ENCODE measurements at places on chromosomes 13 and 19.

DNA sequence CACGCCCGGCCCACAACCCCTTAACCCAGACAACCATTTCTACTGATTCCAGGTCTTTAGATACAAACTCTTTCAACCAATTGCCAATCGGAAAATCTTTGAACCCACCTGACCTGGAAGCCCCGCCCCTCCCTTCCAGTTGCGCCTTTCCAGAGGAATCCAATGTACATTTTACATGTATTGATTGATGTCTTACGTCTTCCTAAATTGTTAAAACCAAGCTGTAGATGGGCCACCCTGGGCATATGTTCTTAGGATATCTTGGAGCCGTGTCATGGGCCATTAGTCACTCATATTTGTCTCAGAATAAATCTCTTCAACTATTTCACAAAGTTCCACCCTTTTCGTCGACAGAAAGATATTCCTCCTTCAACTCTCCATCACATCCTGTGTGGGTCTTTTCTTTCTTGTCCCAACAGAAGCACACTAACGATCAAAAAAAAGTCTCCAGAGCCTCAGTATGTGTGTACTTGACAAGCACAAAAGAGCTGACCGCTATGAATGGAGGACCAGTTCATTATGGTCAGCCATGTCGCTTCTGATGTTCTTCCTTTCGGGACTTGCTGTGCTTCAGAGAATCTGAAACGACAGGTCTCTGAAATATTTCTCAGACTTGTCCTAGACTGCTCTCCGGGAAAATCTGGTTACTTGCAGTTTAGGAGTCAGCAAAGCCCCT lies 601 bp upstream of the ZNF749 start:
- DNase-seq, result no peak

- no peak for DNase-seq
Measured at GRCh38 chr13:85640727-85641126, 158.5 kb downstream of the SLITRK6 start.

DNA sequence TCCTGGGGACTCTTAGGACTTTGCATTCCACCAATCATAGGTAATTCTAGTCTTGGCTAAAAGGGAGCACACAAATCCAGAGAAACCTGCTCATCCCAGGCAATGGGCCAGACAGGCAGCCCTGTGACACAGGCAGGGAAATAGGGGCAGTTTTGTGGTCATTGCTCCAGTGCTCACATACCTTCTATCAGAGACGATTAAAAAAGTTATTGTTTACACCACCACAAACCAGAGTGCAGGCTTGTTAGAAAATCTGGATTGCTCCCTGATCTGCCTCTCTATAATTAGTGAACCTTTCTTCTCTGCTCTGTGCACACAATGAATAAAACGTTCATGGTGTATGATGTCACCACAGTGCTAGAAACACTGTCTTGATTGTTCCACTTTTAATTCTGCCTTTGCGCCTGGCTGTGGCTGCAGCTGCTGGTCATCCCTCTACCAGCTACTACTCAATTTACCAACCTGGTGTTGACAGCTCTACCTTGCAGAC lies 121.6 kb upstream of the SPATA13 start:
- DNase-seq, result peak; percentile 28

GRCh38 chr19:41868120-41868988 lies 8.3 kb downstream of the RPS19 start:
- no peak for DNase-seq

- no peak for DNase-seq
Measured at GRCh38 chr19:55336101-55336500, 3.6 kb upstream of the KMT5C start.

- no peak for DNase-seq
Measured at GRCh38 chr19:23507446-23507845, 112.2 kb upstream of the ZNF91 start.

DNA sequence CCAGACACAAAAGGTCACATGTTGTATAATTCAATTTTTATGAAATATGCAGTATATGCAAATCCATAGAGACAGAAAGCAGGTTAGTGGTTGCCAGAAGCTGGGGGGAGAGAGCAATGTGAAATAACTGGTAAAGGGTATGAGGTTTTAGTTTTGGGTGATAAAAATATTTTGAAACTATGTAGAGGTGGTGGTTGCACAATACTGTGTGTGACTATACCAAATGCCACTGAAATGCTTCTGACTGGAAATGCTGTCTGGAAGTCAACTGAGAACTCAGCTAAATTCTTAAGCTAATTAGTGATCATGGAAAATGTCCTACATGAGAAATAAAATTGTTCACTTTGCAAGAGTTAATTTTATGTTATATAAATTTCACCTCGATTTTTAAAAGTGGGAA lies 65.3 kb upstream of the RXFP2 start:
- no peak for DNase-seq

- DNase-seq, result no peak
Measured at GRCh38 chr19:1410136-1410786, 2.9 kb downstream of the DAZAP1 start.

GRCh38 chr13:21528616-21529015 lies 69.5 kb upstream of the ZDHHC20 start:
- peak; percentile 66 for DNase-seq

- no peak for DNase-seq
Measured at GRCh38 chr19:29098091-29098490, 114.9 kb downstream of the UQCRFS1 start.

- DNase-seq, result no peak
Measured at GRCh38 chr13:89832827-89833226, 1514.7 kb upstream of the MIR17HG start.

DNA sequence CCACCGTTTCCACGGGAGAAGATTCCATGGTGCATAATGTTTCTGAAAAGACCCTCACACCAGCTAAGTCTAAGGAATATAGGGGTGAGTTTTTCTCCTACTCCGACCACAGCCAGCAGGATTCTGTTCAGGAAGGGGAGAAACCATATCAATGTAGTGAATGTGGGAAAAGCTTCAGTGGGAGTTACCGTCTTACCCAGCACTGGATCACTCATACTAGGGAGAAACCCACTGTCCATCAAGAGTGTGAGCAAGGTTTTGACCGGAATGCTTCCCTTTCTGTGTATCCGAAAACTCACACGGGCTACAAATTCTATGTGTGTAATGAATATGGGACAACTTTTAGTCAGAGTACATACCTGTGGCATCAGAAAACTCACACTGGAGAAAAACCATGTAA lies 19.1 kb downstream of the ZNF473 start:
- no peak for DNase-seq

- DNase-seq, result no peak
Measured at GRCh38 chr19:49932041-49932451, 2.7 kb upstream of the NUP62 start.

GRCh38 chr19:38734426-38735256 lies 9.6 kb downstream of the CAPN12 start:
- DNase-seq, result no peak
